ENCODE measurements at places on chromosomes 13 and 19. TPM values are rescaled to one million over a fixed set of nuclear protein-coding genes. Genes with fewer than 3 reads are reported as not detected.

The GRIN3B gene
- total RNA-seq, result 0.74 TPM

The LGALS7 gene
- total RNA-seq, result not detected

The ZNF560 gene
- 0.16 TPM for total RNA-seq

The CLEC11A gene
- 21.8 TPM for total RNA-seq

The CYP4F2 gene
- total RNA-seq, result not detected

The FFAR1 gene
- total RNA-seq, result not detected

The C3 gene
- 93.5 TPM for total RNA-seq

The UTP14C gene
- total RNA-seq, result 14.7 TPM

The KASH5 gene
- total RNA-seq, result not detected

The TMEM86B gene
- 1.7 TPM for total RNA-seq

The PRRG2 gene
- 0.27 TPM for total RNA-seq

The BCAM gene
- 24.2 TPM for total RNA-seq

The CD37 gene
- total RNA-seq, result not detected

The CYP2A7 gene
- total RNA-seq, result not detected

The OR7A5 gene
- not detected for total RNA-seq

The ZIC5 gene
- total RNA-seq, result not detected

The CSNK1G2 gene
- total RNA-seq, result 29.6 TPM

The C19orf73 gene
- total RNA-seq, result 0.54 TPM

The SPATA13 gene
- 12.2 TPM for total RNA-seq

The LRRC8E gene
- 5.2 TPM for total RNA-seq

The ZNF835 gene
- not detected for total RNA-seq

The TMEM38A gene
- 3.3 TPM for total RNA-seq

The ZNF418 gene
- total RNA-seq, result 13.6 TPM

The RASIP1 gene
- total RNA-seq, result 0.16 TPM

The SELENOV gene
- not detected for total RNA-seq

The ASPDH gene
- total RNA-seq, result not detected

The HIF3A gene
- 0.49 TPM for total RNA-seq

The ADAT3 gene
- total RNA-seq, result 4.2 TPM

The FAM216B gene
- total RNA-seq, result not detected

The ZNF284 gene
- total RNA-seq, result 3.5 TPM

The FCAR gene
- not detected for total RNA-seq

The SBK2 gene
- not detected for total RNA-seq
